ENCODE measurements at places on chromosomes 2 and 18.

GRCh38 chr18:5542515-5543035 is 1.2 kb downstream of the EPB41L3 start:
- no peak for DNase-seq

GRCh38 chr2:176613323-176613987 is 344.2 kb downstream of the MTX2 start:
- DNase-seq = no peak

DNA sequence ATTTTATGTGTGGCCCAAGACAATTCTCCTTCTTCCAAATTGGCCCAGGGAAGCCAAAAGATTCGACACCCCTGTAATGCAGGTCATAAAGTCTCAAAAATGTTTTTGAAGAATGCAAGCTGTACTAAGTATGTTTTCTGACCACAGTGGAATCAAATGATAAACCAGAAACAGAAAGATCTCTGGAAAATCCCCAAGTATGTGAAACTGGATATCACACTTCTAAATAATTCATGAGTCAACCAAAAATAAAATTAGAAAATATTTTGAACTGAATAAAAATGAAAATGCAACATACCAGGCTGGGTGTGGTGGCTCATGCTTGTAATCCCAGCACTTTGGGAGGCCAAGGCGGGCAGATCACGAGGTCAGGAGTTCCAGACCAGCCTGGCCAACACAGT is 34.1 kb upstream of the UBE2F start:
- DNase-seq = no peak

DNA sequence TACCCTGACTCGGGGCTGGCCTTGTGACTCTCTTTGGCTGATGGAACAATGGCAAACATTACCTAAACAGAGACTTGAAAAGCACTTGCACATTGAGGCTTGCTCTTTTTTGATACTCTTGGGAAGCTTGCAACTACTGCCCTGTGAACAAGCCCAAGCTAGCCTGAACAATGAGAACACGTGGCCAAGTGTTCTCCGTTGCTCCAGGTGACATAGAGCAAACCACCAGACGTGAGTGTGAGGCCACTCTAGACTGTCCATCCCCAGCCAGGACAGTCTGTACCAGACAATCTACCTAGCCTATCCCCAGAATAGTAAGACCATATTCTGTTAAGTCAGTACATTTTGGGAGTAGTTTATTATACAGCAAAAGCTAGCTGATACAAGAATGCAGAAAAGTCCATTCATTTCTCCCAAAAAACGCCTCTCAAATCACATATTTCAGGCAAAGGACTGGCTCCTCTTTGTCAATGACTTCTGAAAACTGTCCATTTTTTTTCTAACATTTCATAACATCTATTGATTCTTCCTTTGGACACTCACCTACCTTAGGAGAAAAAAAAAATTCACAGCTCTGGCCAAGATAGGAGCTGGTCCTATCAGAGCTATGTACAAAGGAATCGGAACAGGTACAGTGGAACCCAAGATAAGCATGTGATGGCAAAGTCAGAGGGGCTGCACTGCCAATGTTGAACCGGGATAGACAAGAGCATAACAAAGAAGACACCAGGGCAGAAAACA is 142.1 kb upstream of the PKDCC start:
- no peak for DNase-seq

DNA sequence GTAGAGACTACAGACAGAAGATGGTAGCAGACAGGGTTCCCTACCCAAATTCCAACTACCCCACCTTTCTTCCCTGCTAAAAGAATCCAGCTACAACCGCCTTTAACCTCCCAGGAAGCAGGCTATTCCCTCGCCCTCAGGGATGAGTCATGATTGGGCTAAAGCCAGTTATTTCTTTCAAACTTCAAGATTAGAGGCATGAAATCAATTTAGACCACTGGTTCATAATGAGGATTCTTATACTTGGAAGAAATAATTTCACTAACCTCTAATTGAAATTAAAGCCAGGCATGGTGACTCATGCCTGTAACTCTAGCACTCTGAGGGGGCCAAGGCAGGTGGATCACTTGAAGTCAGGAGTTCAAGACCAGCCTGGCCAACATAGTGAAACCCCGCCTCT is 20.0 kb downstream of the TRIP12 start:
- DNase-seq = no peak

GRCh38 chr2:102630458-102630857 is 11.1 kb downstream of the SLC9A2 start:
- DNase-seq = no peak

- DNase-seq = no peak
Measured at GRCh38 chr2:55311444-55311870, 42.4 kb upstream of the MTIF2 start.

GRCh38 chr2:46695283-46695682 is 215.9 kb downstream of the TMEM247 start:
- no peak for DNase-seq
